Fibroblast of skin of scalp (primary cell): ENCODE measurements at places on chromosomes 12 and 14.

DNA sequence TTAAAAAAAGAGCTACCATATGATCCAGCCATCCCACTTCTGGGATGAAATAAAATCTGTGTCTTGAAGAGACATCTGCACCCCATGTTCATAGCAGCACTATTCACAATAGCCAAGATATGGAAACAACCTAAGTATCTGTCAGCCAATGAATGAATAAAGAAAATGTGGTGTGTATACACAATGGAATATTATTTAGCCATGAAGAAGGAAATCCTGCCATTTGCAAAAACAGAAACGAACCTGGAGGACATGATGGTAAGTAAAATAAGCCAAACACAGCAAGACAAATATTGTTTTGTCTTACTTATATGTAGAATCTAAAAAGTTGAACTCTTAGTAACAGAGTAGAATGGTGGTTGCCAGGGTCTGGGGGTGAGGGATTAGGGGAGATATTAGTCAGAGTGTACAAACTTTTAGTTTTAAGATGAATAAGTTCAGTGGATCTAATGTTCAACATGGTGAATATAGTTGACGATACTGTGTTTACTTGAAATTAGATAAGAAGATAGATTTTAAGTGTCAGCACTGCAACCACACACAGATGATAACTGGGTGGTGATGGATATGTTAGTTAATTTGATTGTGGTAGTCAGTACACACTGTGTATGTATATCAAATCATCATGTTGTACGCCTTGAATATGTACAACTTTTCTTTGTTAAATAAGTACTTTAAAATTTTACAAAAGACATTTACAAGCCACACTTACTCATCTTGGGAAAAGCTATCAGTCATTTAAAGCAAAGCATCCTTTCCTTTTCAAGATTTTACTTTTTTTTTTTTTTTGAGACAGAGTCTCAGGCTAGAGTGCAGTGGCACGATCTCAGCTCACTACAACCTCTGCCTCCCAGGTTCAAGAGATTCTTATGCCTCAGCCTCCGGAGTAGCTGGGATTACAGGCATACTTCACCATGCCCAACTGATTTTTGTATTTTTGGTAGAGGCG lies 89.9 kb downstream of the BICD1 start:
- no peak for DNase-seq

DNA sequence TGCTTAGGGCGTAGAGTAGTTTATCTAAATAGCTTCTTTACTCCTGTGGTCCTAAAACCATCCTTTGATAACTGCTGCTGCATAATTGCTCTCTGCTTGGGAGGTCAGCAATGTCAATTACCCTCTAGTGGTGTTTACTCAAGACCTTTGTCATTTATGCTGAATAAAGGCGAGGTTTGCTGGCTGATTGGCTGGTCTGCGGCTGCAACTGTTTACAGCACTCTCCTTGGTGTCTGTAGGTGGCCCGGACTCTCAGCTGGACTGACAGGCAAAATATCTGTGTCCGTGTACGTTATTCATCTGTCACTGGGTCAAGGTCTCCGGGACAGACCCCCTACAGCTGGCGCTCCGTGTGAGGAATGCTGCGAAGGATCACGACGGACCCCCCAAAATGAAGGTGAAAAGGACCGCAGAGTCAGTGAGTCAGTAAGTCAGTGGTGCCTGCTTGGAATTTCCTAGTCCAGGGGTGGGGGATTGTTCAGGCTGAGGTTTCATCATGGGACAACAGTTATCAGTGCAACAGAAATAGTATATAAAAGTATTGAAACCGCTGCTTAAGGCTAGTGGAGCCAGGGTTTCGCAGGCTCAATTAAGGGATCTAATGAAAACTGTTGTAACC lies 253.3 kb upstream of the DIO2 start:
- no peak for DNase-seq

DNA sequence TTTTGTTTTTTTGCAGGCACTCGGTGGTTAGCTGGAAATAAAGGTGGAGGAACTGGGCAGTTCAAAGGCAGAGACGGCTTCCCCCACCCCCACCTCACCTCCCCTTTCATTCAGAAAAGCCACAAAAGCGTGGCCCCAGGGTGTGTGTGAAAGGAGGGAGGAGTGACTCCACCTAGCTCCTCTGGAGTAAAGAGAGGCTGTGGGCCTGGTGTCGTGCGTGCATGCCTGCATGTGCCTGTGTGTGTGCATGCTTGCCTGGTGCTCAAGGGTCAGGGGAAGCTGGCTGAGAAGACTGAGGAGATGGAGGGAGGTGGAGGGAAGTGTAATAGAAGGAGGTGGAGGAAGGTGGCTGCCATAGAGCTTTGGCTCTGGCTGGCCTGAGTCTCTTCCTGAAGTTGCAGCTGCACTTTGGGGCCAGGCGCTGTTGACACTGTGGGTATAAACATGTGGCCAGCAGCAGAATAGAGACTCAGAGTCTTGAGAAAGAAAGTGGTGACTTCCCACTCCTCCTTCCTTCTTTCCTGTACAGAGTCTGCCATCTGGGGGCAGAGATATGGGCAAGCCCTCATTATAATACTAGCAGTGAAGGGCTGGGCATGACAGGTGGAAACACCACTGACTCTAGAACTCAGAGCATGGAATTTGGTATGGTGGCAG lies 36.9 kb upstream of the SINHCAF start:
- no peak for DNase-seq

DNA sequence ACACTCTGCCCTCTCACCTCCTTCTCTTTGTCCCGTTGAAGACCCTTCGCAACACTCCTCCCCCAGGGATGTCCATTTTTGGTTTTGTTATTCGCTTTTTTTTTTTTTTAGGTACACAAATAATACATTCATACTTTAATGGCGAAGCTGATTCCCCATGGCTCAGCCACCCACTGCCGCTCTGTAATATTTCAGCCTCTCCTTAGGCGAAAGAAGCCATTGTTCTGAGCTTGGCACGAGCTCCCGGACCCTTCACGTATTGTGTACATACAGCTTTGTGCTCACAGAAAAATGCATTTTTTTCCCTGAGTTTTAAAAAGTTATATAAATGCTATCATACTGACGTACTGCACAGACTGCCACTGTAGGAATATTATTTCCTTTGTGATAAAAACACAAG lies 115.0 kb downstream of the TMEM132C start:
- no peak for DNase-seq

GRCh38 chr12:56299308-56299852 lies 750 bp downstream of the CS start:
- DNase-seq: no peak
